ENCODE measurements at places on chromosomes 3 and 15.

DNA sequence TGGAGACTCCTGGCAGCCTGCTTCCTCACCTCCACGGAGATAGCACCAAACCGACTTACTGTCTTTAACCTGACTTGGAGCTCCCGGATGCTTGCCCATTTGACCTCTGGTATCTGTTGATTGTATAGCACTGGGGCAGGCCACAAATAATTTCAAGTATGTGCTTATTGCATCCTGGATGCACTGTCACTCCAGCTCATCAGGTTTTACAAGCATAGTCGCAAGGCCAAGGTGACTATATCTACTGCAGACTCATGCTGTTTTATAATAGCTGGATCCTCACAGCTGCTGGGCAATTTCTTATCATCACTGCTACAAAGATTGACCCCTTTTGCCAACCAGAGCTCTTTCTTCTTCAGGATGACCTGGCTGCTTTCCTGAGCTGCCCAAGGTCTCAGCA is 45.6 kb downstream of the PEX5L start:
- DNase-seq: no peak

- DNase-seq: no peak
These were observed 102.9 kb upstream of the CGNL1 start for GRCh38 chr15:57273402-57273801.

DNA sequence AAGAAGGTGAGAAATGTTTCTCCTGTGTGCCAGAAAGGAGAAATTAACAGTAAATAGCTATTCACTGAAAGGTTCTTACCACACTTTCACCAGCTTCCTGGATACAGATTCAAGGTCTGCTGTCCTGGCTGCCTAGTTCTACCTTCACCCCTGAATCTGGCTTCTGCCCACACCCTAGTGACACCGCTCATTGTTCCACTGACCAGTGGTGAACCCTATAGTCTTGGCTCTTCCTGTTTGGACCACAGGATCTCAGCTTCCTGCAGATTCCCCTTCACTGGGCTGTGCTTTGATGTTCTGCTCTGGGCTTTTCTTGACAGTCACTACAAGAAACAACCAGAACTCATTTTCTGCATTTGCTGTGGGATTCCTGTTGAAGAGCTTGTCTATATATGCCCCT is 250.0 kb downstream of the XXYLT1 start:
- no peak for DNase-seq

DNA sequence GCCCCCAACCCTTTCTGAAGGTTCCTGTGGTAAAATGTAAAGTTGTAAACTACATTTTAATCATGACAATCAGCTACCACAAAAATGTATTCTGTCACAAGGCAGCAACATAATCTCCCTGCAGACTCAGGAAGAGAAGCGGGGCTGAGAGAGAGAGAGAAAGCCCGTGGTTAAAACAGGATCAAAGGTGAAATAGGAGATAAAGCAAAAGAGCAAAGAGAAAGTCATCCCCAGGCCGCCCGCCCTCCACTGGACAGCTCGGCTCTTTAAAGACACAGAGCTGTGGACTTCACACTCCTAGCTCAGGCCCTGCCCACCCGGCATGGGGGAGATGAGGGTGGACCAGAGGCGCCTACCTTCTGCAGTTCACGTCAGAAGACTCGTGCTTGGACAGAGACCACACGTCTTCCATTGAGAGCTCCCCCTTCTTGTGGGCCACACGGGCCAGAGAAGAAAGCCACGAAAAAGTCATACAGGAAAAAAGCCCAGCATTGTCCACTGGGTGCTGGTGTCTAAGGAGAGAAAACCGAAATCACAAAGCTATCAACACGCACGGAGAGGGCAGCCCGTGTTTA is 29.4 kb downstream of the ABCC5 start:
- no peak for DNase-seq

DNA sequence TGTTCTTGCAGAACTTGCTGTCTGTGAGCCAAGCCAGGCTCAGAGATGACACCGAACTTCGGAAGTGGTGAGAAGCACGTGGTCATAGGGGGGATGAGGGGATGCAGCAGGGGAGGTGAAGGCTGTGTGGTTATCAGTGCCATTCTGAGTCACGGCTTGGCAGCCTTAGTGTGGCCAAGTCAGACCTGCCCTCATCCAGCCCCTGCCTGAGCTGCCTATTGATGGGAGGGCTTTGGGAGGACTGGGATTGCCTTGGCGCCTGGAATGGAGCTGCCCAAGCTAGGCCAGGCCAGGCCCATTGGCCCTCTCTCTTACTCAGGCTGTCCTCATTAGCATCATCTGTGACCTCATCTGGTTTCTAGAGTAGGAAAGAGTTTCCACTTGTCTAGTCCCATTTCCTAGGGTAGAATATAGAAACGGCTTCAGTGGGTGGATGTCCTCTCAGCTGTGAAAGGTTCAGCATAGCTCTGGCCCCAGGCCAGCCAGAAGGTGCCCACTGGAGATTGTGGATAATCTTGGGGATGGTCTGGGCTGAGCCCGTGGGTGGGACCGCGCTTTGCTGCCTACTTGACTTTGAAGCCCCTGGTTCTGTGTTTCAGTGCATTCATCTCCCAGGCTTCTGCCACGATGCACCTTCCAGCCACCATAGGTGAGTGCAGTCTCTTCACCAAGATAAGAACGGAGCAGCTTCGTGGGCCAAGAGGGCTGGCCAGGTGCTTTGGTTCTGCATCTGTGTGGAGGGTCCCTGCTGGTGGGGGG is 7.2 kb downstream of the FAH start:
- DNase-seq: no peak

DNA sequence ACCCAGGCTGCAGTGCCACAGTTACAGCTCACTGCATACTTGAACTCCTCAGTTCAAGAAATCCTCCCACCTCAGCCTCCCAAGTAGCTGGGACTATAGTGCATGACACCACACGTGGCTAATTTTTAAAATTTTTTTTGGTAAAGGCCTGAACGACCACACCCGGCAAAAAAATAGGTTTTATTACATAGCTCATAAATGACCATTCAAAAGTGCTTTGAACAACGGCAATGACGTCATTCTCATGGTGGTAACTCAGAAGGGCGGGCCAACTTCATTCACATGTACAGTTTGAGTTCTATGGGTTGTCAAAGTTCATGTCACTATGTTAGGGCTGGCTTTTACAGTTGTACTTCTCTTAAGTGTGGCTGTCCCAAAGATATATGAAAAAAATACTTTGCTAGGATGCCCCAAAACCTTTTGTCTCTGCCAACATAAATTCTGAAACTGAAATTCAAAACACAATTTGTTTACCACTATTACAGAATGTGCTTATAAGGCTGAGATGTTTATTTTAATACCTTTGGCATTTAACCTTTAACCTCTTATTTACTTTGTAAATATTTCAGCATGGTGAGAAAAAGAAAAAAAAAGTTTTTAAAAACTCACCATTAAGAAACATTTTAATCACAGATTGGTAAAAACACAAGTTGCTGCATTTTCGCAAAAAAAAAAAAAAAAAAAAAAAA is 6.2 kb downstream of the MYO1E start:
- DNase-seq: no peak

GRCh38 chr3:128313935-128314334 is 152.8 kb downstream of the DNAJB8 start:
- no peak for DNase-seq

- no peak for DNase-seq
These were observed 31.7 kb upstream of the TTC14 start for GRCh38 chr3:180570238-180570637.

DNA sequence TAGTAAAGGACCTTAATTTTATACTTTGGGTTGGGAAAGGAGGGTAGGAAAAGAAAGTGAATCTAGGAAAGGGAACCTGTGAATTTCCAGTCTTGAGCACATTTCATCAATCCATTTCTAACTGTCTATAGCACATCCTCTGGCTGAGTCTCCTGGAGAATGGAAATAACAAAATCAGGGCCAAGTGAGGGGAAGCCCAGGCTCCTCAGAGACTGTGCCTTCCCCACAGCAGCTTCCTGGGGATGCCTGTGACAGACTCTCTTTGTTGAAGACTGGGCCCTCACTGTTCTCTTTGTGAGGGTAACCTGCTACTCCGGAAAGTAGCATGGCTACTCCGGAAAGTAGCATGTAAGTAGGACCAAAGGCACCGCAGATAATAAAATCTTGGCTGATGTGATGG is 22.6 kb upstream of the CSPG5 start:
- no peak for DNase-seq

Measured in NCI-H1930 (cell line).